ENCODE measurements at places on chromosomes 5 and 9.

GRCh38 chr5:40481241-40481640 lies 198.5 kb upstream of the PTGER4 start:
- DNase-seq = no peak

DNA sequence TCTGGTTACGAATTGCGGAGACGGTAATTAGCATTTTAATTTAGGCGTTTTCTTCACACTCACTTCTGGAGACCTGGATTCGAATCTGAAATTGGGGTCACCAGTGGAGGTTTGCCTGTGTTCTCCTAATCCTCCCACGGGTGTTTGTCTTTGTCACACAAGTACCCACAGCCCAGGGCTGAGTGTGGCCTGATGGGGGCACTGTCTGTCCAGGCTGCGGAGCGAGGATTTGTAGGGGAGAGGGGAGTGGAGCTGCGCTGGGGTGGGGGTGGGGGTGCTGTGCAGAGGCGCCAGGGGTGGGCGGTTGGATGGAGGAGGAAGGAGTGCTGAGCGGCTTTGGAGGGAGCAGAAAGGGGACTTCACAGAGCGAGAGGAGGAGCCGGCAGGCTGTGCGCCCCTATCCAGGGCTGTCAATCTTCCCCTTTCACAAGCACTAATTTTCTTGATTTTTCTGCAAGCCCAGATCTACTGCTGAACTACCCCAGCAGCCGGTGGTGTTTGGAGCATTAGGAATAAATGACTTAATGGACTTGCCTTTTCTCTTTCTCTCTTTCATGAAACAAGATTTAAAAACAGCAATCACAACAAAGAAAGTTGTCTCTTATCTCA lies 53.1 kb downstream of the TSPAN17 start:
- no peak for DNase-seq

- DNase-seq = no peak
Measured at GRCh38 chr5:160475864-160476438, 54.3 kb downstream of the PTTG1 start.

- no peak for DNase-seq
Measured at GRCh38 chr9:19769213-19769612, 19.6 kb downstream of the SLC24A2 start.

DNA sequence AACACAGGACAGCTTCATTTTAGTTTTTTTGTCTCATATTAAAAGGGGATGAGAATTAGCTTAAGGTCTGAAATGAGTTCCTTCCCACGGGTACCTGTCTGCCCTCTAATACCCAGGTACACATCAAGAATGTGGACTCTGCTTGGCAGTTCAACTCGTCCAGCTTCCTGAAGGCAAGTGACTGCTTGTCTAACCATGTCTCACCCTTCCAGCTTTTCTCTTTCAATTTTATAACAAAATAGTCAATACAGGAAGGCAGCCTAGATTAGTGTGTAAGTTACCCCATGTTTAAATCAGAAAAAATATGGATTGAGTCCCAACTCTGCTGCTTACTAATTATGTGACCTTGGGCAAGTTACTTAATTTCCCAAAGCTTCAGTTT lies 50.5 kb upstream of the C5orf46 start:
- DNase-seq = no peak

GRCh38 chr5:117065800-117066199 lies 491.2 kb upstream of the SEMA6A start:
- DNase-seq = no peak

DNA sequence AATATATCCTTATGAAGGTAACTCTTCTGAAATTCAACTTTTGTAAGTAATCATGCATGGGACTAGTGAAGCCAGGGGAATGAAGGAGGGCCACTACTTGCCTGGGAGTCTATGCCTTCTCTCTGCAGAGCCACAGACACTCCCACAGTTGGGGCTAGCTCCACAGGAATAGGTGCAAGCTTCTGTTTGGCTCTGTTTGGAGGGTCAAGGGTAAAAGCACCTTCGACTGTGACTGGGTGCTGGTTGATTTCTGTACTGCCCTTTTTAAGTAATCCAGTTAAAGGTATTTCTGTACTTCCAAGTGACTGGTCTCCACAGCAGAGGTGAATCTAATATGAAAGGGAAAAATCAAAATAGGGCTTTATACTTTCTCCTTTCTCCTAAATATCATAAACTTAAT lies 32.2 kb downstream of the CEP120 start:
- DNase-seq = no peak

GRCh38 chr9:106482733-106483132 lies 380.2 kb upstream of the ZNF462 start:
- DNase-seq = no peak

- no peak for DNase-seq
Measured at GRCh38 chr5:164298165-164298564, 792.7 kb downstream of the MAT2B start.
